ENCODE measurements at places on chromosomes 7 and 10.

DNA sequence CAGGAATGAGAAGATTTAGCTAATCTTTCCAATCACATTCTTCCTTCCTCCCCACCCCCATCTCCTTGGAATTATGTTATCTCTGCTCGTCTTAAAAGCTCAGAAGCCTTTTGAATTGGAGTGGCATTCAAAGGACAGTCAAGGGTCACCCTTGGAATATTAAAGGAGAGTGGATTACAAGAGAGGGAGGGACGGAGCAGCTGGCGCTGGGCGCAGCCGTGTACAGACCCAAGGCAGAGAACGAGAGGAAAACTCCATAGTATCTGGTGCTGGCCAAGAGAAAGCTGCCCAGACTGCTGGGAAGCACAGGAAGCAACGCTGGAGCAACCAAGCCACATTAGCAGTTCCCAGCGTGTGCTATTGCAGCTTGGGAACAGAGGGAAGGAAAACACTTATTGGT, 95.7 kb downstream of the POU6F2 start:
- no peak for DNase-seq

- no peak for DNase-seq
Observed at GRCh38 chr10:62076891-62077290, 175.4 kb downstream of the ARID5B start.

- no peak for DNase-seq
Observed at GRCh38 chr10:60428387-60428737, 38.7 kb upstream of the ANK3 start.

- no peak for DNase-seq
Observed at GRCh38 chr10:112896273-112896672, 53.8 kb upstream of the TCF7L2 start.

DNA sequence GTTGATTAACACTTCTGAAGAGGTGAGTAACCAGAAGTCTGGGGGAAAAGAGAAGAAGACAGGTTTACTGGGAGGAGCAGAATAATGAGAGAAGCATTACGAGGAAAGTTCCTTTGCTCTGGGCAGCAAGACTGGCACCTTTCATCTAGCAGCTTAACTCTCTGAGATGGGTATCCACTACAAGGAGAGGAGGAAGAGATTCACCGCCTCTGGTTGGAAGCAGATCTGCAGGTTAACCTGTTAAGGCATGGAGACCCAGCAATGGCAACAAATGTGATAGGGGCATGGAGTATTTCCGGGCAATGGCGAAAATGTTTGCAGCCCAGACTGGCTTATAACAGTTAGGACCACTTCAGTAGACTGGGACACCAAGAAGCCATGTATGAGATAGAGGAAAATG, 162.2 kb downstream of the TFEC start:
- DNase-seq, result no peak

- DNase-seq, result no peak
Observed at GRCh38 chr10:964988-965417, 23.2 kb upstream of the GTPBP4 start.

Measured in fibroblast of skin of left biceps (primary cell).